ENCODE measurements at places on chromosomes 16 and 17.

GRCh38 chr16:89187032-89187769 lies 13.1 kb downstream of the SLC22A31 start:
- no peak for DNase-seq
- no peak overlapping the region for H3K4me3 ChIP-seq
- no peaks in the 10 kb centered on the region for H3K27me3 ChIP-seq
- peaks cover 6% of the 10 kb centered on the region for H3K4me1 ChIP-seq
- H3K36me3 ChIP-seq: no peaks in the 10 kb centered on the region

GRCh38 chr16:67147437-67148140 lies 3.2 kb downstream of the B3GNT9 start:
- H3K36me3 ChIP-seq: peaks cover 2% of the 10 kb centered on the region
- H3K4me3 ChIP-seq: no peak overlapping the region
- no peaks in the 10 kb centered on the region for H3K4me1 ChIP-seq
- H3K27me3 ChIP-seq: no peaks in the 10 kb centered on the region
- no peak overlapping the region for H3K27ac ChIP-seq
- DNase-seq: no peak

DNA sequence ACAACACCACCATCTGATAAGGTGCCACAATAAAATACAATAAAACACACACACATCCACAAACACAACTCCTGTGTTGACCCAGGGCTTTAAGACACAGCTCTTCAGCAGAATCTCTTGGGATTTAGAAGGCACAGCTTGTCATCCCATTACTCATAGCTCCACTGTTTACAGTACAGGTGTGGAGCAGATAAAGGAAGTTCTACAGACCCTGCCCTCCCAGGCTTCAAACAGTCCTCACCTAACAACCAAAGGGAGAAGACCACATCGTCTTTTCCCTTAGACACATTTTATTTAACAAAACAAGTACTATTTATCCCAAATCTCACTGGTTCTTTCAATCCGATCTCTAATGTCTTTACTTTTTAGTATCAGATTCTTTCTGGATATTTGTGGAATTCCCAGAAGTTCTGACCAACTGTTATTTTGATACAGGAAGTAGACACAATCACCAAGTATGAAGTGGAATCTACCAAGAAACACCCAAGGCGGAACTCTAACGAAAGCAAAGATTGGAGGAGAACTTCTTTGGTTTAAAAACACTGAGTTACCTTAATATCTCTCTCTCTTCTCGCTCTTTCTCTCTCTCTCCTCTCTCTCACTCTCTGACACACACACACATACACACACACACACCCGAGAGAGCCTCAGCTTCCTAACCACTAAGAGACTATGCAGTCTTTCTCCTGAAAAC lies 46.1 kb downstream of the CYTH1 start:
- no peaks in the 10 kb centered on the region for H3K27me3 ChIP-seq
- peak overlapping the region; percentile 3 for H3K4me3 ChIP-seq
- H3K4me1 ChIP-seq: peaks cover 20% of the 10 kb centered on the region
- DNase-seq: no peak

DNA sequence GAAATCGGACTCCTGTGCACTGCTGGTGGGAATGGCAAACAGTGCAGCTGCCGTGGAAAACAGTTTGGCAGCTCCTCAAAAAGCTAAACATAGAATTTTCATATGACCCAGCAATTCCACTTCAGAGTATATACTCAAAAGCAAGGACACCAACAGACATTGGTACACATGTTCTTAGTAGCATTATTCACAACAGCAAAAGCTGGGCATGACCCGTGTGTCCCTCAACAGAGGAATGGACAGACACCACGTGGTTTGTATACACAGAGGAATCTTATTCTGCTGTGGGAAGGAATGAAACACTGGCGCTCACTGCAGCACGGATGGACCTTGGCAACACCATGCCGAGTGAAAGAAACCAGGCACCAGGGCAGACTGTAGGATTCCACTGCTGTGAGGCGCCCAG lies 16.0 kb downstream of the NPTX1 start:
- no peaks in the 10 kb centered on the region for H3K27me3 ChIP-seq
- no peaks in the 10 kb centered on the region for H3K36me3 ChIP-seq
- H3K4me1 ChIP-seq: peaks cover 14% of the 10 kb centered on the region
- H3K27ac ChIP-seq: no peak overlapping the region

DNA sequence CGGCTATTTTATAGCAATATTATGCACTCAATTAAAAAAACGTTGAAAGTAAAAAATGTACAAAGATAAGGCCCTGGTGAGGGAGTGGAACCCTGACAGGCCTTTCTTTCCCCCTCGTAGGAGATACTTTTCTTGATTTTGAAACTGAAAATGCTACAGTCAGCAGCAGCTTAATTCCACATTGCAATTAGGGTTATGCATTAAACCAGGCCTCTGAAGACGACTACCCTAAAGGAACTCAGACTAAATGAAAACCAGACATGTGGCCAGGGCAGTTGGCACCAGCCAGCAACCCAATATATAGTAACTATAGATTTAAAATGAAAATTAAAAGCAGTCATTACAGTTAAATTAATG lies 463.2 kb upstream of the MAF start:
- peak overlapping the region; percentile 23 for H3K27ac ChIP-seq
- H3K27me3 ChIP-seq: no peaks in the 10 kb centered on the region
- no peaks in the 10 kb centered on the region for H3K36me3 ChIP-seq
- DNase-seq: no peak

DNA sequence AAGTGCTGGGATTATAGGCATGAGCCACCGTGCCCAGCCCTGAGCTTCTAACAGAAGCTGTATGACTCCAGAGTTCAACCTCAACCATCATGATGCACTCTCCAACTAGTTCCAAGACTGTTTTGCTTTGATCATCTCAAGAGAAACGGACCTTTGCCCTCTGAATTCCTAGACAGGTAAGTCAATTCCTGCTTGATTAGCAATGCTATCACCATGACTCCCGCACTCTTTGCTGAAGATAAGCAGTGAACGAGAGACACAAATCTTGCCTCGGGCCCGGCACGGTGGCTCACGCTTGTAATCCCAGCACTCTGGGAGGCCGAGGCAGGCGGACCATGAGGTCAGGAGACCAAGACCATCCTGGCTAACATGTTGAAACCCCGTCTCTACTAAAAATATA lies 22.2 kb downstream of the ANKFY1 start:
- H3K4me1 ChIP-seq: no peaks in the 10 kb centered on the region
- no peak overlapping the region for H3K4me3 ChIP-seq
- H3K36me3 ChIP-seq: no peaks in the 10 kb centered on the region
- H3K27ac ChIP-seq: no peak overlapping the region
- H3K27me3 ChIP-seq: no peaks in the 10 kb centered on the region

GRCh38 chr17:19876529-19877161 lies 8.9 kb upstream of the ULK2 start:
- H3K27me3 ChIP-seq: no peaks in the 10 kb centered on the region
- no peaks in the 10 kb centered on the region for H3K4me1 ChIP-seq
- H3K36me3 ChIP-seq: no peaks in the 10 kb centered on the region
- no peak overlapping the region for H3K27ac ChIP-seq
- no peak overlapping the region for H3K4me3 ChIP-seq

GRCh38 chr17:74512624-74513091 lies 18.6 kb downstream of the CD300LB start:
- H3K4me3 ChIP-seq: no peak overlapping the region
- H3K4me1 ChIP-seq: no peaks in the 10 kb centered on the region
- H3K27me3 ChIP-seq: no peaks in the 10 kb centered on the region
- DNase-seq: no peak

- no peak overlapping the region for H3K27ac ChIP-seq
- H3K36me3 ChIP-seq: no peaks in the 10 kb centered on the region
- H3K4me1 ChIP-seq: peaks cover 16% of the 10 kb centered on the region
- H3K27me3 ChIP-seq: no peaks in the 10 kb centered on the region
Observed at GRCh38 chr17:17853811-17854447, 17.1 kb upstream of the SREBF1 start.

- H3K27me3 ChIP-seq: no peaks in the 10 kb centered on the region
- H3K4me3 ChIP-seq: no peak overlapping the region
- H3K4me1 ChIP-seq: no peaks in the 10 kb centered on the region
- no peak for DNase-seq
- H3K27ac ChIP-seq: no peak overlapping the region
Observed at GRCh38 chr16:19294156-19294649, 8.7 kb downstream of the CLEC19A start.

- no peaks in the 10 kb centered on the region for H3K27me3 ChIP-seq
- no peaks in the 10 kb centered on the region for H3K36me3 ChIP-seq
- DNase-seq: no peak
Observed at GRCh38 chr16:11481987-11482386, 104.7 kb downstream of the LITAF start.

GRCh38 chr17:75036643-75037268 lies 10.0 kb downstream of the ATP5PD start:
- H3K27ac ChIP-seq: no peak overlapping the region
- peaks cover 2% of the 10 kb centered on the region for H3K4me1 ChIP-seq
- no peak overlapping the region for H3K4me3 ChIP-seq
- no peaks in the 10 kb centered on the region for H3K36me3 ChIP-seq
- DNase-seq: peak; percentile 83
- H3K27me3 ChIP-seq: no peaks in the 10 kb centered on the region

DNA sequence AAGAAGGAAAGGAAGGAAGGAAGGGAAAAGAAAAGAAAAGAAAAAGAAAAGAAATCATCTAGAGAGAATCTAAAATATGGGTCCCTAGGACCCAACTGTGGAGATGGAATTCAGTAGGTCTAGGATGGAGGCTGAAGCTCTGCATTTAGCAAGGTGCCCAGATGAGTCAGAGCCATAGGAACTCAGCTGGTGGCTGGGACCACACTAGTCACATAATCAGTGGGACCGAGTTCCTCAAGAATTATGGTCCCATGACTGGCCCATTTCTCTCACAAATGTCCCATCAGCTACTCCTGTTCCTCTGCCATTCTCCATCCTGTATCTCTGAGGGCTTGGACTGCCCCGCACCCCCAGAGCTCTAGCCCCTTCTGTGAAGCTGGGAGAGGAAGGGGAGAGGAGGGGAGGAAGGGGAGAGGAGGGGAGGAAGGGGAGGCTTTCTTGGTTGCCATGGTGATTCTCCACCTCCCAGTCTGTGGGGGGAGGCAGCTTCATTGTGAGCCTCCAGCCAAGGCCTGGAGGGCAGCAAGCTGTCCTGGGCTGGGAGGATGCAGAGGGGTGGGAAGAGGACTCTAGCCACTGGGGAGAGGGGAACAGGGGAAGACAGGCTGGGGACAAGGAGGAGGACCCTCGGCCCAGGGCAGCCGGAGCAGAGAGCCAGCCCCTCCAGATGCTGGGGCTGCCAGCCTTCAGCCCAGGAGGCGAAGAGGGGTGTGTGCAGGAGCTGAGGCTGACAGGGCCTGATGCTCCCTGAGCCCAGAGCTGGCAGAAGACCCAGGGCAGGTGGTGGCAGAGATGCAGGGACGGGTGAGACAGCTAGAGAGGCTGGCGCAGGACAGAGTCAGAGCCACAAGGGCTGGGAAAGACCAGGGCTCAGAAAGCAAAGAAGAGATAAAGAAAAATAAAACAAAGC lies 37.8 kb upstream of the LHX1 start:
- no peaks in the 10 kb centered on the region for H3K4me1 ChIP-seq
- H3K36me3 ChIP-seq: no peaks in the 10 kb centered on the region
- H3K4me3 ChIP-seq: no peak overlapping the region
- no peak overlapping the region for H3K27ac ChIP-seq
- no peaks in the 10 kb centered on the region for H3K27me3 ChIP-seq

DNA sequence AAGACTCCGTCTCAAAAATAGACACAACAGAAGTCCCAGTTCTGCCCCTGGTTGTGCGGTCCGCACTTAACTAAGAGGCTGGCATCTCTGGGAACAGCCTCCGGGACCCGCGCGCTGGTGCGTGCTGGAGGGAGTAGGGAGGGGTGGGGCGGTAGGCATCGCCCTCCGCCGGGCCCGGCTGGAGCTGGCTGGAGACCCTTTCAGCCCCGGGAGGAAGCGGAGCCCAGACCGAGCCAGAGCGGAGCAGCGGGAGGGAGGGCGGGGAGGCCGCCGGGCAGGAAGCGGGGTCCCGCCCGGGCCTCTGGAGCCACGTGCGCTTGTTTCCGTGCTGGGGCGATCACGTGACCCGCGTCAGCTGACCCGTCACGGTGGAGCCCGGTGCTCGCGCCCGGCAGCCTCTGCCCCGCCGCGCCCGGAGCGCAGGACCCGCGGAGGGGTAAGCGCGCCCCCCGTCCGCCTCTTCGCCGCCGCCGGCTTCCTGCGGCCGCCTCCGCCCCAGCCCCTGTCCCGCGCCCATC lies at the start of gene WDR81:
WDR81 (plus strand) TSS at position 354 of the 518 bp plus-strand sequence. CDS start 256 bp downstream, outside the sequence.
- no peaks in the 10 kb centered on the region for H3K36me3 ChIP-seq
- DNase-seq: peak; percentile 95
- H3K4me1 ChIP-seq: peaks cover 10% of the 10 kb centered on the region
- H3K4me3 ChIP-seq: peak within 1 kb of the TSS; percentile 59

GRCh38 chr17:36600465-36600864 lies 918 bp upstream of the MRM1 start:
- peak overlapping the region; percentile 43 for H3K27ac ChIP-seq
- no peaks in the 10 kb centered on the region for H3K27me3 ChIP-seq
- H3K4me3 ChIP-seq: no peak overlapping the region
- DNase-seq: no peak
- no peaks in the 10 kb centered on the region for H3K36me3 ChIP-seq

Measured in ovary (tissue), 10 donors.